ENCODE measurements at places on chromosomes 4 and X. TPM values are rescaled to one million over a fixed set of nuclear protein-coding genes. Genes with fewer than 3 reads are reported as not detected.

CHRDL1 gene
- total RNA-seq: not detected

NXF2 gene
- total RNA-seq: not detected

MAGED1 gene
- 209 TPM for total RNA-seq

HSPA4L gene
- total RNA-seq: 11.3 TPM

KDM5C gene
- total RNA-seq: 68.8 TPM

FMR1NB gene
- total RNA-seq: not detected

PCDH7 gene
- 35.9 TPM for total RNA-seq

IL13RA2 gene
- total RNA-seq: not detected

MAGEE1 gene
- total RNA-seq: 2.1 TPM

ARMCX4 gene
- 1.2 TPM for total RNA-seq

TACR3 gene
- total RNA-seq: 0.06 TPM

TENM3 gene
- 29.9 TPM for total RNA-seq

DCAF8L2 gene
- total RNA-seq: not detected

TBC1D1 gene
- total RNA-seq: 94.8 TPM

IL2 gene
- not detected for total RNA-seq

F8A3 gene
- total RNA-seq: 11.5 TPM

PROM1 gene
- total RNA-seq: not detected

TCEAL8 gene
- total RNA-seq: 146 TPM

SPIN2A gene
- 0.17 TPM for total RNA-seq

EVC gene
- 168 TPM for total RNA-seq

GBA3 gene
- total RNA-seq: not detected

SH2D1A gene
- total RNA-seq: not detected

SCOC gene
- total RNA-seq: 86.6 TPM

GRIPAP1 gene
- total RNA-seq: 22.3 TPM

DCAF4L1 gene
- total RNA-seq: under 0.01 TPM

MFAP3L gene
- total RNA-seq: 10.2 TPM

PNMA5 gene
- not detected for total RNA-seq

GRXCR1 gene
- not detected for total RNA-seq

SMR3B gene
- total RNA-seq: not detected

STARD8 gene
- 10.6 TPM for total RNA-seq

CLIC2 gene
- 0.32 TPM for total RNA-seq

HHIP gene
- total RNA-seq: 1.7 TPM

FAM184B gene
- not detected for total RNA-seq

FAM9B gene
- total RNA-seq: 0.06 TPM

KIAA0232 gene
- 14.1 TPM for total RNA-seq

RCHY1 gene
- total RNA-seq: 31.1 TPM

P2RY8 gene
- under 0.01 TPM for total RNA-seq

FAM47E gene
- 0.19 TPM for total RNA-seq
